K562 (cell line): ENCODE measurements at places on chromosomes 3 and 15.
A peak's percentile ranks its signal among the peaks of the same experiment; 100 is the strongest.

GRCh38 chr3:53190659-53191058 lies 29.6 kb downstream of the PRKCD start:
- H3K4me3 ChIP-seq = no peak overlapping the region
- no peak overlapping the region for H3K27ac ChIP-seq
- peaks cover 11% of the 10 kb centered on the region; the same call in 2 of the 3 replicates for H3K36me3 ChIP-seq
- peaks cover 7% of the 10 kb centered on the region for H3K4me1 ChIP-seq
- DNase-seq = no peak

DNA sequence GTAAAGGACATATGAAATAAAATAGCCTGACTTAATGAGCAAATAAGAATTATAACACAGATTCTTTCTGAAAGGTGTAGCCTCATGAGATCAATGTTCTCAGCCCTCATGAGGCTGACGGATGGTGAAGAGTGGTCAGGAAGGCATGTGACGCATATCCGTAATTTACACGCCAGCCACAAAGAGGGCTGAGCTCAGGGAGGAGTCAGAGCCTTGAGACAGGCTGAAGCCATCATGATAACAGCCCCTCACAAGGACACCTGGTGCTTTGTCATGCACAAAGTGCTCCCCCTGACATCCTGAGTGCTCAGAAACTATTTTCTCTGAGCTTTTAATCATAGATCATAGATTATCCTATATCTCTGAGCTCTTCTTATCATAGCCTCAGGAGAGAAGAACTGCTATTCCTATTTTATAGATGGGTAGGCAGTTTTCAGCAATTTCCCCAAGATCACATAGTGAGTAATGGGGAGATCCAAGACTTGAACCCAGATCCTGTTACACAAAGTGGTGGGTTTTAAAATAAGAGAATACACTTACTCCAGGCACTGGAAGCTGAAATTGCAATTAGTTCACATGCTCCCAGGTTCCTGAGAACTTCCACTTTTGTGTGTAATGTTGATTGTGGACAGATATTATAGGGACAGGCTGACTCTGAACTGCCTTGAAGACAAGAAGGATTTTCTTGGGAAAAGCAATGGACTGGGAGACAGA lies 267.1 kb downstream of the RPLP1 start:
- no peak for DNase-seq
- no peak overlapping the region for H3K4me3 ChIP-seq
- H3K27me3 ChIP-seq = peaks cover 17% of the 10 kb centered on the region
- H3K4me1 ChIP-seq = no peaks in the 10 kb centered on the region; the same call in 2 of the 3 replicates

- H3K27ac ChIP-seq = no peak overlapping the region
- no peaks in the 10 kb centered on the region for H3K4me1 ChIP-seq
- no peak overlapping the region for H3K4me3 ChIP-seq
- H3K36me3 ChIP-seq = no peaks in the 10 kb centered on the region
- H3K27me3 ChIP-seq = no peaks in the 10 kb centered on the region
These were observed 266.7 kb downstream of the SLCO3A1 start for GRCh38 chr15:92120094-92120795.

GRCh38 chr3:54185740-54186139 lies 63.4 kb downstream of the CACNA2D3 start:
- no peaks in the 10 kb centered on the region for H3K27me3 ChIP-seq
- no peak for DNase-seq
- no peaks in the 10 kb centered on the region for H3K36me3 ChIP-seq
- H3K4me3 ChIP-seq = no peak overlapping the region
- no peak overlapping the region for H3K27ac ChIP-seq
- H3K4me1 ChIP-seq = no peaks in the 10 kb centered on the region

- no peaks in the 10 kb centered on the region for H3K4me1 ChIP-seq
- no peak overlapping the region for H3K27ac ChIP-seq
- 0 out of 3 replicates have a peak, but pooled peaks cover 2% of the 10 kb centered on the region for H3K27me3 ChIP-seq
- no peak for DNase-seq
- H3K36me3 ChIP-seq = no peaks in the 10 kb centered on the region
- no peak overlapping the region for H3K4me3 ChIP-seq
These were observed 99.3 kb upstream of the CHRNA7 start for GRCh38 chr15:31930967-31931366.

DNA sequence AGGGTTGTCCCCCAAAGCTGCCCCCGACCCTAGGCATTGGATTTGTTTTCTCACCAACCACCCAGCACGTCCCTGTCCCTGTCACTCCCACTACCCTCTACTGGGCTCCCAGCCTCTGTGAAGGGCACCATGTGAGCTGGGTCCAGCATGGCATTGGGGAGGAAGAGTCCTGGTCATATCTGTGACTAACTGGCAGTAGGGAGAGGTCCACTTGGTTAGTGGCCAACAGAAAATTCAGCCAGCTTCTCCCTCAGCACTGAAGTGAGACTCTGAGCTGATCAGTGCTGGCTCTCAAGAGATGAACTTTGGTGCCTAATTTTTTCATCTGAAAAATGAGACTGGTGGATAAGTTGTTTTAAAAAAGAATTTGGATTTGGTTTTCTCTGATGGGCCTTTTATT lies 11.3 kb upstream of the KIF23 start:
- no peaks in the 10 kb centered on the region for H3K36me3 ChIP-seq
- no peak for DNase-seq
- peaks cover 23% of the 10 kb centered on the region; the same call in 1 of the 2 replicates for H3K27me3 ChIP-seq
- no peak overlapping the region for H3K4me3 ChIP-seq
- H3K27ac ChIP-seq = no peak overlapping the region

DNA sequence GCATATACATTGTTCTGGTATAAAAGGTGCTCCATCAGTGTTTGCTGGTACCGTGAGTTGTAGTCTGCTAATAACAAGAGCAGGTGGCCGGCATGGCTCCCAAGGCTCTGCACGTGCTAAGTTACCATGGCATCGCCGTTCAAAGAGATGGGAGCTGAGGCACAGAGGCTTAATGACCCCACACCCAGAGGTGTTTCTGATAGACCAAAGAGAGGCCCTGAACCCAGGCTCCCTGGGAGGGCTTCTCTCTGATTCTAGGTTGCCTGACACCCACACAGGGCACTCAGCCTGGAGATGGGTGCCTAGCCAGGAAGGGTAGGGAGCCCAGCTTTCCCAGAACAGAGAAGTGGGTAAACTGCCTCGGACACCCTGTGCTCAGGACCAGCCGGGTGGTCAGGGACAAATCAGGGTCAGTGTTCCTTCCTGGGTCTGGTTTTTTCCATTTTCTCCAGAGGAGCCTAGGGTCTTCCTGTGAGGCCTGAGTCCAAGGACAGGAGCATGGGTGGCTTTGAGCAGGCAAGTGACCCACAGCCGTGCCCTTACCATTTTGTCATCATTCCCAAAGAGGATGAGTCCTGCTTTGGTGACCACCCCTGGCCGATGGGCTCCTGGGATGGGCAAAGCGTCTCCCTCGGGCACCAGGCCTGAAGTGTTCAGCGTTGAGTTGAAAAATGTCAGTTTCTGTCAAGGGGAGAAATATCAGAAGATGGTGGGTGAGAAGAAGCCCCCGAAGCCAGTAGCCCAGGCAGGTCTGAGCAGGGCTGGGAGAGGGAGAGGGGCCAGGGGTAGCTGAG lies 27.3 kb downstream of the ALDH1L1 start:
- H3K4me3 ChIP-seq = no peak overlapping the region
- H3K4me1 ChIP-seq = peaks cover 5% of the 10 kb centered on the region
- peaks cover 3% of the 10 kb centered on the region for H3K27me3 ChIP-seq
- H3K27ac ChIP-seq = no peak overlapping the region

DNA sequence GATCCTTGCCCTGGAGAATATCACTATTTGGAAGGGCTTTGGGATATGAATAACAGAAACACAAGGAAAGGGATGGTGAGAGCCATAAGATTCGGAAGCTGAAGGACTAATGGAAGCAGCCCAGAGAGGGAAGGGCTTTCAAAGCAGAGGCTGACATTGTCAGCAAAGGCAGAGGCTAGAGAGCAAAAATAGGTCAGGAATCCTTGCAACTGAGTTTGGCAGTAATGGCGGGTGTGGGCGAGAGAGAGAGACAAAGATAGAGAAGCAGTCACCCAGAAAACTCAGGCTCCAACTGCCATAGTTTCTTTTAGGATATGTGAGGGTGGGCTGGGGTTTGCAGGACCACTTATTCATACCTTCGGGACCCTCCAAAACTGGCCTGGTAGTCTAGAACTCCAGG lies 248.6 kb downstream of the OPA1 start:
- no peak for DNase-seq
- peaks cover 5% of the 10 kb centered on the region; the same call in 2 of the 3 replicates for H3K36me3 ChIP-seq
- H3K4me1 ChIP-seq = peaks cover 64% of the 10 kb centered on the region
- no peak overlapping the region for H3K4me3 ChIP-seq
- peak overlapping the region; percentile 95 for H3K27ac ChIP-seq
- no peaks in the 10 kb centered on the region for H3K27me3 ChIP-seq

- no peak for DNase-seq
- no peak overlapping the region for H3K4me3 ChIP-seq
- no peak overlapping the region for H3K27ac ChIP-seq
- H3K4me1 ChIP-seq = no peaks in the 10 kb centered on the region; the same call in 2 of the 3 replicates
These were observed 86.3 kb downstream of the KLHL25 start for GRCh38 chr15:85708402-85708941.

- no peak for DNase-seq
- no peaks in the 10 kb centered on the region for H3K4me1 ChIP-seq
- peaks cover 24% of the 10 kb centered on the region for H3K27me3 ChIP-seq
- no peaks in the 10 kb centered on the region for H3K36me3 ChIP-seq
- no peak overlapping the region for H3K4me3 ChIP-seq
- no peak overlapping the region for H3K27ac ChIP-seq
These were observed 121.9 kb upstream of the MEF2A start for GRCh38 chr15:99443768-99444446.

GRCh38 chr3:143856252-143856970 lies 8.1 kb upstream of the SLC9A9 start:
- H3K4me1 ChIP-seq = no peaks in the 10 kb centered on the region
- no peaks in the 10 kb centered on the region for H3K36me3 ChIP-seq
- H3K27ac ChIP-seq = no peak overlapping the region
- no peaks in the 10 kb centered on the region for H3K27me3 ChIP-seq
- no peak for DNase-seq

DNA sequence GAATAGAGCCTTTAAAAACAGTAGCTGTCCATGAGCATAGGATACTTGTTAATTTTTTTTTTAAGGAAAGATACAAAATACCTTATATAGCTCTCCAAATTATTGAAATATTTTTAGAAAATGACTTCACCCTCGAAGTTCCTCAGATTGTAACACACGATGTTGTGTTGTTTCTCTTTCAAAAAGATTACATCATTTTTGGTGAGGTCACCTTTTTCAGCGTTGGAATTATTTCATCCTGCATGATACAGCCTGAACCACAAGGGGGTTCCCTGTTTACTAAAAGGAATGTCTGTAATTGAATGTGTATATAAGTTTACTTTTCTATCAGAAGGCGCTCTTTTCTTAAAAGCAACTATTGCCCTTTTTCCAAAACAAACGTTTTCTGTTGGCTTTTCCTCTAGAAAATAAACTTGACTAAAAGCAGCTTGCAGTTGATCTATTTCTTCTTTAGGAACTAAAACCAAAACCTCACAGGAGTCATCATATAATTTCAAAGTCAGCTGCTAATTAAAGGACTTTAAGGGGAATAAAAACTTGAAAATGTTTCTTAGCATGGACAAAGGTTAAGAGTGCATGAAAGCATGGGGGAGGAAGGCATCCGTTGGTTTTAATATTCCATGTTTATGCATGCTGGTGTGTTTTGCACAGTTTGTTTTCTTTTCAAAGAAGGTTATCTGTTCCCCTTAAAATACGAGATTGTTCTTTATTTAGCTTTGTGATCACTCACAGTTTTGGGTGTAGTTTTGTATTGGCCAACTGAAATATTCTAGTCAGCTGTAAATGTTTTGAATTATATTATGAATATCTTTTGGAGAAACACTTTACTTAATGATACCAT lies 29.4 kb downstream of the LYSMD4 start:
- DNase-seq = peak; percentile 23
- no peak overlapping the region for H3K4me3 ChIP-seq
- H3K4me1 ChIP-seq = no peaks in the 10 kb centered on the region; the same call in 1 of the 2 replicates
- no peaks in the 10 kb centered on the region for H3K36me3 ChIP-seq

DNA sequence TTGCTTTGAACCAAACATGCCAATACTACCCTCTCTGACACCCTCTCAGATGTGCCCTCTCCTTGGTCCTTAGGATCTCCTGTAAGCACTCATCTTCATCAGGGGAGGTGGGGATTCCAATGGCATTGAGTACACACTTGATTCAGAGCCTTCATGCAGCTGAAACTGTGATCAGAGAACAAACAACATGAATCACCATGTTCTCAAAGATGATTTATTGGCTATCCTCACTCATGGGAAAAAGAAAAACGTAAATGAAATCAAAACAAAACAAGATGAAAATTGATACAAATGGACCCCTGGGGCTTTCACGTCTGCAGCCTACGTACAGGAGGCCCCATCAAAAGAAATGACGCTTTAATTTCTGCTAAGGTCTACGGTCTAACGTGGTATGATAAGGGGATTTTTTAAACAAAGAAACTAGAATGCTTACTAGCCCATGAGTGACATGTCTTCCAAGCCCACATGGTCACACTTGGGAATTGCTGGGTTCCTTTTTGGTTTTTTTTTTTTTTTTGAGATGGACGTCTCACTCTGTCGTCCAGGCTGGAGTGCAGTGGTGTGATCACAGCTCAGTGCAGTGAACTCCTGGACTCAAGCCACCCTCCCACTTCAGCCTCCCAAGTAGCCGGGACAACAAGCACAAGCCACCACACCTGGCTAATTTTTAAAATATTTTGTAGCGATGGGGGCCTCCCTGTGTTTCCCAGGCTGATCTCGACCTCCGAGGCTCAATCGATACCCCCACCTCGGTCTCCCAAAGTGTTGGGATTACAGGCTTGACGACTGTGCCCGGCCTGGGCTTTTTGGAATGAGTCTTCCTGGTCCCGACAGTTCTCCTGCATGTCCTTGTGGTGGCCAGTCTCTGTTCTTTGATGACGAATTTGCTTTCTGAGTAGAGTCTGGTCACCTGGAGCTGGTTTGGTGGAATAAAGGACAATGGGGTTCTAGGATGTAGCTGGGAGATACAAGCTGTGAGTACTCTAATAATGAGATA lies 202.6 kb downstream of the XXYLT1 start:
- DNase-seq = no peak
- H3K27ac ChIP-seq = no peak overlapping the region
- peaks cover 5% of the 10 kb centered on the region; the same call in 1 of the 3 replicates for H3K36me3 ChIP-seq
- H3K4me3 ChIP-seq = no peak overlapping the region

DNA sequence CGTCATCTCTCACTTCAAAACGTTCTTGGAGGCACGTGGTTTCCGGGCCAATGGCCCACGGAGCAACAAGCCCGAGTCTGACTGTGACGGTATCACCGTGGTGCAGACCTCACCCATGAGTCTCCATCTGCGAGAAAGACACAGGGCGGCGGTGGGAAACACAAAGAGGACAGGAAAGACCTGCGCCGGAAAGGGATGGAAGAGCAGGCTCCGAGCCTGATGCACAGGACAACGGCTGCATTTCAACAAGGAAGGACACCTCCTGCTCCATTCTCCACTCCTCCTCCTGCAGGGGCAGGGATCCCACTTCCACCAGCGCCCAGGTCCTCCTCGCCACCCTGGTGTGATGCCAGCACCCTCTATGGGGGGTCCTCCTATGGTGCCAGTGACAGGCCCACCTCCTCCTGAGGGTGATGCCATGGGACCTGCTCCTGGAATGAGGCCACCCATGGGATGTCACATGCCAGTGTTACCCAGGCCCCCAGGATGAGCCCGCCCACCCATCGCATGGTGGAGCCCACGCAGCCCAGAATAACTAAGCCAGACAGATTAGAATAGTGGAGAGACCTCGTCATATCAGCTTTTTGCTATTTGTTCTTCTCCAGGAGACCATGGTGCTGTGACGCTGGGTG lies 73.0 kb upstream of the PCSK6 start:
- no peak for DNase-seq
- no peaks in the 10 kb centered on the region for H3K36me3 ChIP-seq
- H3K27me3 ChIP-seq = peaks cover 83% of the 10 kb centered on the region
- no peaks in the 10 kb centered on the region for H3K4me1 ChIP-seq
- H3K27ac ChIP-seq = no peak overlapping the region
- H3K4me3 ChIP-seq = no peak overlapping the region
